Forelimb muscle (tissue), 1 donor: ENCODE measurements at places on chromosomes 6 and 20.

- DNase-seq: no peak
These were observed at the start of gene RBM24 for GRCh38 chr6:17281100-17281496. TSS of gene RBM24 (plus strand) at chr6:17281361. CDS start at chr6:17281582, 221 bp downstream.

- no peak for DNase-seq
These were observed 115.4 kb downstream of the ZFP64 start for GRCh38 chr20:52076164-52076563.

DNA sequence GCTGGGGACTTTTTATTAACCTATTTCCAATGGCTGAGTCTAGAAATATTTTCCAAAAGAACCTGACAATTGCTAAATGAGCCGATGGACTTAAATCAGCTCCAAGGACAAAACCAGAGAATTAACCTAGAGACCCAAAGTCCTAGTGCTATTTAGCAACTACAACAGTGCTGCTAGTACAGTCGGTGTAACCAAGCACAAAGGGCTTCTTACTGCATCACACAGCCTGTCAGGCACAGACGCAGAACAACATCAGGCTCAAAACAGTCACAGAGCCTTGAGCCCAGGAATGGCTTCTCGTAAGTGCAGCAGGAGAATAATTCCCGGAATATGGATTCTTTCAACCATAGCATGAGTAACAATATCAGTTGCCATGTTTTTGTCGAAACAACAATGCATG lies 70.0 kb downstream of the GFOD1 start:
- no peak for DNase-seq

- DNase-seq: no peak
These were observed 37.0 kb upstream of the SAMHD1 start for GRCh38 chr20:36988494-36988966.
